ENCODE measurements at places on chromosomes 12 and 14.

- DNase-seq = no peak
Observed at GRCh38 chr14:80378084-80378690, 166.9 kb upstream of the DIO2 start.

- DNase-seq = peak; percentile 39
Observed at GRCh38 chr12:109758426-109759420, 45.1 kb downstream of the FAM222A start.

GRCh38 chr14:103141117-103141796, 18.0 kb downstream of the TNFAIP2 start:
- DNase-seq = no peak

GRCh38 chr12:31033146-31033545, 40.5 kb upstream of the DDX11 start:
- no peak for DNase-seq

- peak; percentile 10 for DNase-seq
Observed at GRCh38 chr12:132827763-132828703, 636 bp downstream of the GOLGA3 start.

- no peak for DNase-seq
Observed at GRCh38 chr14:104794099-104794498, 1.4 kb downstream of the AKT1 start.

GRCh38 chr12:20701106-20701505, 6.0 kb downstream of the SLCO1C1 start:
- DNase-seq = no peak

GRCh38 chr12:2535583-2536204, 259.1 kb upstream of the FKBP4 start:
- no peak for DNase-seq

- no peak for DNase-seq
Observed at GRCh38 chr12:1532375-1533165, 61.8 kb downstream of the FBXL14 start.

DNA sequence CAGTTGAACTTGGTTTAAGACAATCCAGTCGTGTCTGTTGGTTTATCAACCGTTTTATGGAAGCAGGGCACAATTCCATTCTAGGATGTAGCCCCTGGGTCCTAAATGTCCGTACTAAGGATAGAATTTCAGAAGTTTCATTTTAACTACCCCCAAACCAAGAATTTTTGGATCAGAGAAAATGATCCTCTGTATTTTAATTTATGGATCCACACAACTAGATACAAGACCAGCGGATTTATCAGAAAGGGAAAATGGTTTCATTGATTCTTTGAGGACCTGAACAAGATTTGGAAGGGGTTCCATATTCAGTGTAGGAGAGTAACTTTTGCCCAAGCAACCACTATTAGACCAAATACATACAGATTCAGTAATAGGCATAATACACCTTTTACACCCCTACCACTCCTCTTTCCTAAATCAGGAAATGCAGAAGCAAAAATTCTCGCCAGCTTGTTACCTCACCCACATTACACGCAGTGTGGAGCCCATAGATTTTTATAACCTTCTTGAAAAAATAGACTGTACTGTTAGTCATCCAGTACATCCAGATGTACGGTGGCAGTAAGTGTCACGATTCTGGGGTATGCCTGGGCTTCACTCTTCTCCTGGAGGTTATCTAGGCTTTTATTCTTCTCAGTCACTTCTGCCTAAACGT, 1.4 kb upstream of the FBXL14 start:
- DNase-seq = no peak

GRCh38 chr14:53412819-53413675, 259.9 kb upstream of the DDHD1 start:
- no peak for DNase-seq

DNA sequence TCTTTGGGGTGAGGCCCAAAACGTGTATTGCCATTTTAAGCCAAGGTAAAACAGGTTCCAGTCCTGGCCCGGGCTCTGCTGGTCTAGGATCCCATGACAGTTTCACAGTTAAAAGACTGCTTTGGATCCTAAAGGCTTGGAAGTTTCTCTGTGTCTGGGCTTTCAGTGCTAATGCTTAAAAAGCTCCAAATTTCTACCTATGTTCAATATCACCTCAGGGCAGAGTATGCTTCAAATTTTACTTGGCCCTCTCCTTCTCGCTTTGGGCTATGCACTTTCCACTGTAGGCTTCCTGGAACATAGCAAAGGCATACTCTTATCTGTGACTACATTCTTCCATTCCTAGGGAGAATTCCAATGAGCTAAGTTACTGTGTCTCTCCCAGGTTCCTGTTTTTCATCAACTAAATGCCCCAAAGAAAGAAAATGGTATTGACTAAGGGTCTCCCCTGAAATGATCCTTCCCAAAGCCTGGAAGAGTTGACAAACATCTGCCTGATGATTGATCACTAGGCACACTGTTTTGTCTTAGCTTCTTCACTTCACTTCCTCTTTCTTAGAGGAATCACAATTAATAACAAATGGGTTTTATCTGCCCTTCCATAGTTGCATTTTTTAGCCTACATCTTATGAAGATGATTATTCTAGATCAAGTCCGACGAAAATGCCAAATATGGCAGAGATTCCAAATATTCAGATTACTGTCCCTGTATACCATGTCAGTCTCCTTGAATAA, 79.4 kb downstream of the TMTC2 start:
- DNase-seq = no peak

DNA sequence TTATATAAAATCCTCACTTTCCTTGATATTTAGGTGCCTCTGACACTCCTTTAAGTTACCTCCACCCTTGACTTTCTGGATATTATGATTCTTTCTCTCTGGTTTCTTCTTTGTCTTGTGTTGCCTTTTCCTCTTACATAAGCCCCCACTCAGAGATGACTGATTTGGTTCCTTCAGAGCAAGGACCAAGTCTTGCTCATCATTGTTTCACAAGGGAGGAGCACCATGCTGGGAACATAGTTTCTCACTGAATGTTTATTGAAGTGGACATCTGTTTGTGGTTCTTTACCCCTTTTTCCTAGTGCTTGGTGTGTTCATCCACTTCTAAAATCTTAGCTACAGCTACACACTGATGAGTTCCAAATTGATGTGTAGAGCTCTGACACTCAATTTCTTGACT, 161.3 kb upstream of the PTPRQ start:
- DNase-seq = no peak

DNA sequence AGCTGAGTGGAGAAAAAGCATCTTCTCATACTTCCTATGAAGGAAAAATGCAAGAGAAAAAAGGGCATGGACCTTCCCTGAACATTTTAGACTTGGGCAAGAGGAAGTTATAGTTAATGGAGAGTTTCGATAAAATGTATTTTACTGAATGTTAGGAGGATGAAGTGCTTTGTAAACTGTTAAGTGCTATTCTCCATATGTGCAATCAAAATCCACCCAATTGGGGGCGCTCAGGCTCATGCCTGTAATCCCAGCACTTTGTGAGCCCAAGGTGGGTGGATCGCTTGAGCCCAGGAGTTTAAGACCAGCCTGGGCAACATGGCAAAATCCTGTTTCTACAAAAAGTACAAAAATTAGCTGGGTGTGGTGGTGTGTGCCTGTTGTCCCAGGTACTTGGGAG, 1.9 kb upstream of the CNPY2 start:
- no peak for DNase-seq

- no peak for DNase-seq
Observed at GRCh38 chr12:93563807-93564538, 8.5 kb upstream of the SOCS2 start.

DNA sequence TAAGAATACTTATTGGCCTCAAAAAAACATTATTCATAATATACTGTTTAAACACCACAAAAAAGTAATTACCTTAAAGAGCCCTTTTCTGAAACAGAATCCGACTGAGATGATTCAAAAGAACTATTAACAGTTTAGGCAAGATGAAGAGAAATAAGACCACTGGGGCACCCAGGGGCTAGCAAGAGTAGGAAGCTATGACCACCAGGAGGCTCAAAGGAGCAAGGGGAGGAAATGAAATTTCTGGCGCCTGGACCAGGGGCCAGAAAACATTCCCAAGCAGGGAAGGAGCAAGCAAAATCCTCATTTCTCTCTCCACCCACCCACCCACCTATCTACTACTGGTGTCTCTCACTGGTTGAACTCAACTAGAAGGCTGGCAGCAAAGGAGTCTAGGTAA, 6.3 kb upstream of the DCAF4 start:
- DNase-seq = no peak

DNA sequence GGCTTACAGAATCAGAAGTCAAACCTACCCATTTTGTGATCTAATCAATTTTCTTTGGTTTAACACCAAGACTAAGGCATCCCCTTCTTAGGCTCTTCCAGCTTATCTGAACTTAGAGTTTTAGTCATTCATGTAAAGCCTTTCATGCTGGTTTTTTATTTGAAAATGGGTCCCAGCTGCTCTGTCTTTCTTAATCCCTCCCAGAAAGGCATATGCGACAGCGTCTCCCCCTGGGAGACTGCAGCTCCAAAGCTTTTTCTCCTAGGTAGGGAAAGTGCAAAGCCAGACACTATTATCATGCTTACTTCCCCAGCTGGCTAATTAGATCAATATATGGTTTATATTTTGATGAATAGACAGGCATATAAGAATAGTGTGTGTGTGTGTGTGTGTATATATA, 96.6 kb upstream of the E2F7 start:
- no peak for DNase-seq

GRCh38 chr14:64225151-64225757, 68.9 kb downstream of the ESR2 start:
- no peak for DNase-seq

DNA sequence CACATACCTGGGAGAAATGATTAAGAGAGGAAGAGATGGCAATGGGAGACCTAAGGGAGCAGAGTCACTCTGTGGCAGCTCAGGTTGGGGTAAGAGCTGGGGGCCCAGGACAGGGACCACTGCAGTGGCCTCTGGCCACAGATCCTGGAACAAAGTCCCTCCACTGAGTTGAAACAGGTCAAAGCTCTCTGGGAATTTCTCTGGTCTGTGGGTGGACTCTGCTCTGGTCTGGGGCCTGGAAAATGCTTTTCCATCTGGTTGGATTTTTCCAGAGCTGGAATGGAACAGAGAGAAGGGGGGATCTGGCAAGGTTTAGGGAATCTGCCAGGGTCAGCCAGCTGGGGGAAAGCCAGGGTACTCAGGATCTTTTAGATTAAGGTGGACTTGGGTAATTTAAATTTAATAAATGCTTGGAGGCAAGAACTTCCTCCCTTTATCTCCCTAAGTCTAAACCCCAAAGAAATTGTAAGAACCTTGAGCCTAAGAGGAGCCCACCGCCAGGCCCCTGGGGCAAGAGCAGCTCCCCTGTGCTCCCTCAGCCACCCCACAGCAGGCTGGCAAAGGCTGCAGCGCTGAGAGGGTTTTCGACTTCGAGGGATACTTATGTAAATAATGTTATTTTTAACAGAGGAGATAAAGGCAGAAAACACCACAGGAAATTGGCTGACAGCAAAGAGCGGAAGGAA, 3.7 kb downstream of the HOXC10 start:
- DNase-seq = no peak

All from head of caudate nucleus (tissue), 42 donors.